ENCODE measurements at places on chromosomes 12 and 14.
A peak's percentile ranks its signal among the peaks of the same experiment; 100 is the strongest.

DNA sequence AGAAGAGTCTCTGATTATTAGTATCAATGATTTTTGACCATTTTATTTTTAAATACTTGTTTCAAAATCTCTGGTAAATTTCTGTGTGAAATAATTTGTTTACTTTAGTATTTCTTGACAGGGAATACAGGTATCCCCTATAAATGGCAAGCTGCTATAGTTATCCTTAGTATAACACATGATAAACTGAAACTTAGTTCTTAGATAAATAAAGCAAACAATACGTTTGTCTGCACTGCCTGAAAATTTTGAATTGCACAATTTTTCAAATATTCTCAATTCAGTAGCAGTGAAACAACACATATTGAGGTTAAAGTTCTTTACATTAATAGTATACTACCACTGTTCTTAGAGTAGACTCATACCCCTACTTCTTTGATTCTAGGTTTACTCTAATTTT lies 26.9 kb downstream of the CNOT2 start:
- DNase-seq = no peak

DNA sequence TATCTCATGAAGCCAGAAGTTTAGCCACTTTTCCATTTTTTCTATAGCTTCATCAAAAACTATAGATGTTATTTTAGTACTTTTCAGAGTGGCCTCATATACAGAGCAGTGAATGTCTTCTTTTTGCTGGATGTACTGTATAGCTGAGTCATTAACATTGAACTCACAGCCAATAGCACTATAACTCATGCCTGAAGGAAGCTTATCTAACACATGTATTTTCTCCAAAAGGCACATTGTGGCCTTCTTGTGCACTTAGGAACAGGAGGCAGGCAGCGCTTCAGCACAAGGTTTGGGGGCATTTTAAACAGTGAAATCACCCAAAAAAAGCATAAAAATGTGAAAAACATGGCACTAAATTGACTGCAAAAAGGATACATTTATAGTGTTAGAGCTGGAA lies 336.8 kb upstream of the TMTC1 start:
- no peak for DNase-seq

- DNase-seq = no peak
Measured at GRCh38 chr12:53530920-53531319, 23.6 kb upstream of the NPFF start.

DNA sequence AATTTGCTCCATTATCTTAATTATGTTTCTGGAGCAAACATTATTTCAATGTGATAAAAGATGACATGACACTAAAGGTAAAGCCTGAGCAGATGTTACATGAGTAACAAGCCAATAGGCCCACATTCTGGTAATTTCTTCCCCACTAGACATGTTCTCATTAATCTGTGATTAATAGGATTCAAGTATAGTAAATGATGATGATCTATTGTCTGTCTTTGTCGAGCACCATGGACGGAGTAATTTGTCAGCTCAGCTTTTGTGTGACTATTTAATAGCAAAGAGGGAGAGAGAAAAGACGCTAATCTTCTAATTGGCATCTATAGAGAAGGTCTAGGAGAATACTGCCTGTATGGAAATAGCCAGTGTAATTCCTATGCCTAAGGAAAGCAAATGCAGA lies 62.2 kb upstream of the INSM2 start:
- no peak for DNase-seq

DNA sequence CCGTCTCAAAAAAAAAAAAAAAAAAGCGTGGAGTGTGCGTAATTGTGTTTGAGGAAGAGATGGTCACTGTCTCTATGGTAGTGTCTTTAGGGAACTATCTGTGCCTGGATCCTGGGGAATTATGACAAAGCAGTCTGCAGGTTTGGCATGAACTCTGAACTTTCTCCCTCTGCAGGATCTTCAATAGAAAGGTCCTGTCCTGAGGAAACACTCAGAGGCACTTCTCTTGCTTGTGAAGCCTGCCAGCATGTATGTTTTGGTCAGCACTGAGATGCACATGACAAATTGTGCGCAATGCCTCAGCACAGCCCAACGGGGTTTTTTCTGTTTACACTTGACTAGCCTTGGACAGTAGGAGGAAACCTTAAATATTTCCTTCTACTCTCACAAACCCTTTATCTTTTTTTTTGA lies 46.6 kb downstream of the ATF7 start:
- no peak for DNase-seq

DNA sequence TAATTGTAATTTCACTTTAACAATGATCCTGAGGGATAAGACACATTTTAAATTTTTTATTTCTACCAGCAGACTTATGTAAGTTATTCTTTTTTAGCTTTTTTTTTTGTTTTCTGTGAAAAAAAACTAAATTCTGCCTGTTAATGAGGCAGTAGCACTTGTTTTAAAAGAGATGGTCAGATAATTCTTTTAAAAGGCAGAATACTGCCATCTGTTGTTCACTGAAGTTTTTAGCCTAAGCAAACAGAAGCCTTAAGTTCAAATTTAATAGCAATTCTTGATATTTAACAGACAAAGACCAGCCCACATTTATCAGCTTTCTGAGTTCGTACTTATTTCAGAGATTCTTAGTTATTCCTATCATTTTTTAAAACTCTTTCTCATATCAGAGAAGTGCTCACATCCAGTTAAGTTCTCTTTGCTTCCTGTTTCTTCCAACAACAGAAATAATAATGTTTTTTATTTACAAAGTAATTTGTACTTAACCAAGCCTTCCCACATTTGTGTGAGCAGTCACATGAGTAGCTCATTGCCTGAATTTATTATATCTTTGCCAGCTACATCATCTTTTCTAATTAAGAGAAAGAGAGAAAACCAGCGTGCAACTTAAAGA lies 93.4 kb upstream of the SLCO1C1 start:
- DNase-seq = no peak

GRCh38 chr14:89042021-89042420 lies 217.6 kb downstream of the TTC8 start:
- no peak for DNase-seq

GRCh38 chr14:73714656-73715081 lies 485 bp upstream of the PNMA1 start:
- no peak for DNase-seq

GRCh38 chr14:104528496-104528895 lies 51.1 kb upstream of the C14orf180 start:
- DNase-seq = no peak

GRCh38 chr12:108570743-108571608 lies 8.6 kb downstream of the ISCU start:
- DNase-seq = no peak

GRCh38 chr14:86540636-86541247 lies 1010.8 kb downstream of the FLRT2 start:
- no peak for DNase-seq

- DNase-seq = peak; percentile 57
Measured at GRCh38 chr12:98745578-98746391, 100.7 kb downstream of the APAF1 start.

GRCh38 chr12:114916124-114916523 lies 232.1 kb upstream of the TBX3 start:
- DNase-seq = no peak

- DNase-seq = no peak
Measured at GRCh38 chr14:61893371-61893940, 131.2 kb downstream of the SNAPC1 start.

DNA sequence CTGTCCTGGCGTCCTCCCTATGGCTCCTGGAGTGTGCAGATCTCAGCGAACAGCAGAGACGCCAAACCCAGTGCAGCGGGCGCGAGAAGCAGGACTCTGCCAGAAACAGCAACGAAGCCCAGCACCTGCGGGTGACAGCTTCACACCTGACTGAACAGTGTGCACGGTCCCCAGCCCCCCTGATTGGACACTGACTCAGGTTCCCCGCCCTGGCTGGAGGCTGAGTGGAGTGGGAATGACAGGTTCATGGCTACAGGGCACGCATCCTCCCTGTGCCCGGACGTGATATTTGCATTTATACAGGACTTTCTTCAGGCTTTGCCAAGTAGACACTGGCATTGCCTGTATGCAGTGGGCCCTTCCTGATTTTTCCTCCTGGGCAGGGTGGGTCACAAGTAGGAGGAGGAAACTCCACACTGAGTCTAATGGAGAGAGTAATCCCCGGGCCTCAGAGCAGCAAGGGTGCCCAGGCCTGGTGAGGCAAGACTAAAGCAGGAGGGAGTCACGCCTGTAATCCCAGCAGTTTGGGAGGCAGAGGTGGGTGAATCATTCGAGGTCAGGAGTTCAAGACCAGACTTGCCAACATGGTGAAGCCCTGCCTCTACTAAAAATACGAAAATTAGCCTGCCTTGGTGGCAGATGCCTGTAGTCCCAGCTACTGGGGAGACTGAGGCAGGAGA lies 71.6 kb downstream of the ASCL4 start:
- no peak for DNase-seq

DNA sequence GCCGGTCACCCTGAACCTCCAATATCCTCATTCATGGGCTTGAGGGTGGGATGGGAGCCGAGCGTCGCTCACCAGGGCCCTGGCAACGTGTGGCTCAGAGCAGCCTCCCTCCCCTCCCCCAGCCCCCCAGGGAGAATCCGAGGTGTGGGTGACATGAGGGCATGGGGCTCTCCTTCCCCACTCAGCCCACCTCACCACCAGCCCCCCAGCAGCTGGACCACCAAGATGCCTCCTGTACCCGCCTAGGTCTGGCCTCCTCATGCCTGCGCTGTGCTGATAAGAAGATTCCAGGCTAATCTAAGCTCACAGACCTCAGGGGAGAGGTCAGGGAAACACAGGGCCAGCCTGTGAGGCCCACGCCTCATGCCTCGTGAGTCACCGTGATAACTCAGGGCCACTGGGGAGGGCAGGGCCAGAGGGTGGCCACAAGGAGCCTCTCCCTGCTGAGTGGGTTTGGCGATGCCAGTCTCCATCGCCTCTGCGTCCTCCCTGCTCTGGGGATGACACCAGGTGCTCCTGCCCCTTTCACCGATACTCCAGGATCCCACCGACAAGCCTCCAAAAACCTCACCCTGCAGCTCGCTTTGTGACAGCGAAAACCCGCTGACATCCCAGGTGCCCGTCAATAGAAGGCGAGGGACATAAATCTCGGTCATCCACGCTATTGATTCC lies 56.9 kb downstream of the TESC start:
- DNase-seq = no peak

GRCh38 chr12:20800160-20800559 lies 10.3 kb upstream of the SLCO1B3 start:
- no peak for DNase-seq

DNA sequence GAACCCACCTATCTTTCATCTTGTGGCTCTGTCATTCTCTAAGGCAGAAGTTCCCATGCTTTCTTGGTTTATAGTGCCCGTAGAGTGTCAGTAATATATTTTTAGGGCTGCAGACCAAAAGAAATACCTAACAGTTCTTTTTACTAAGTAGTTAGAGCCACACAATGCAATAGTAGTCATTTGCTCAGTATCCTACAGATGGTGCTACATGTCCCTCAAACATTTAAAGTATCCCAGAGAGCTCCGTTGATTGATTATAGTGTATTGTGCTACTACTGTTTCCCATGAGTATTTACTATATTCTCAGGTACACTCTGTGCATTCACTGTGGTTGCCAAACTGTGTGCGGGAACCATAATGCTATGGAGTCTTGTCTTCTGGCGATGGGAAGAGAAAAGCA lies 4.7 kb upstream of the PLBD1 start:
- DNase-seq = no peak

- no peak for DNase-seq
Measured at GRCh38 chr14:105843444-105844046, 317.2 kb downstream of the TMEM121 start.

DNA sequence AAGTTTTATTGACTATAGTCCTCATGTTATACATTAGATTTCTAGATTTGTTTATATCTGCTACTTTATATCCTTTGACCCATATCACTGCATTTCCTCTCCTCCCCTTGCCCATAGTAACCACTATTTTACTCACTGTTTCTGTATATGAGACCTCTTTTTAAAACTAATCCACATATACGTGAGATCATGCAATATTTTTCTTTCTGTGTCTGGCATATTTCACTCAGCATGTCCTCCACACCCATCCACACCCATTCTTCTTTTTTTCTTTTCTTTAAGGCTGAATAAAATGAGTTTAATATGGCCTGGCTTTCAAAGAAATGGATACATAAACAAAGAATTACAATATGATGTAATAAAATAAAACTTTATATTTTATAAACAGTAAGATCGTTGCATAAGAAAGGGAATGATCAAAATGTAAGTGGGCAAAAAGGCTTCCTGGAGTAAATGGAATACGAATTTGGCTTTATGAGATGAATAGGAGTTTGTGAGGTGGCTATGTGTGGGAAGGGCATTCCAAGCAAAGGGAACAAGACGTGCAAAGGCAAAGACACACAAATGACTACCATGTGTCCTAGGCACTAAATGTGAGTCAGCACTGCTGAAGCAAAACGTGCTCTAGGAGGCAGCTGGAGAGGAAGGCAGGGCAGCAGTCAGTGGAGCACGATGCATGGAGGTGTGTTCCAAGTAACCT lies 53.2 kb upstream of the HIF1A start:
- DNase-seq = no peak

DNA sequence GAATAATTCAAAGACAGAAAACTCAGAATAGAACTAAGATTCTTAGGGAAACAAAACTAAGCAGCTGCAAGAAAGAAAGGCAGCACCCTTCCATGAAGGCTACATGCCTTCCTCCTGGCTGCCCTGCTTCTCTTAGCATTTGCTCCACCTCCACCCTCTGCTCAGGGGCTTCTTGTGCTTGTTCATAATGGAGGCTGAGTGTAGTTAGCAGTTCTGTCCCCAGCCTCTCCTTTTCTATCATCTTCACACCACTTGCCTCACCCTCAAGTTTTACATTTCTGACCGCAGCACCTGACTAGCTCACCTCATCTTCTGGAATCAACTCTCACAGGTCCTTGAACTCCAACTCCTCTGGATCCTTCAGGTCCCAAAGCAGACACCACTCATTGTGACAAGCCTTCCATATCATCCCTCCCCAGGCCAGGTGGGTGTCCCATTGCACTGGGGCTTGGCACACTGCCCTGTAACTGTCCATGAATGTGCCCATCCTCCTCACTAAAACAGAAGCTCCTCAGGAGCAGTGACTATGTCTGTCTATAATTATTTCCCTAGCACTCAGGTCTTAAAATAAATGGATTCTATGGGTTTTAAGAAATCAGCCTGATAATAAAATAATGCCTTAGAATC lies 139.1 kb downstream of the TMTC1 start:
- no peak for DNase-seq

DNA sequence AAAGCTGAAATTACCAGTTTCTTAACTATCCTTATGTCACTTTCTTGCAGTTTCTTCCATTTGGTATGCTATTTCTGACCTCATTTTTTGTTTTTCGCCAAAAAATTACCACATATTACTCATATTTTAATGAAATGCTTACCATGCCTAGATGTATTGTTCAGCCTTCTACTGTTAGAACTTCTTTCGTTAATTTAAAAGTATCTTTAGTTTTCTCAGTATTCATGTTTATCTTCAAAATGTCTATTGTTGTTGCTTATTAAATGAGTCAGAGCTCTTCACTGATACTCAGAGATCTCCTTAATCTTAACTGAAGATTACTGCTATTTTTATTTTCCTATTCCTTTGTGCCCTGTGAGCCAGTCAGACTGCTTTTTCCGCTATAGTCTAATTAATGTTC lies 20.5 kb downstream of the RAP1B start:
- DNase-seq = no peak

GRCh38 chr12:103965255-103965589 lies 450 bp upstream of the TDG start:
- no peak for DNase-seq
